ENCODE measurements at places on chromosomes 1 and 21.

- no peak for DNase-seq
Observed at GRCh38 chr21:32329776-32330175, 31.1 kb downstream of the MRAP start.

DNA sequence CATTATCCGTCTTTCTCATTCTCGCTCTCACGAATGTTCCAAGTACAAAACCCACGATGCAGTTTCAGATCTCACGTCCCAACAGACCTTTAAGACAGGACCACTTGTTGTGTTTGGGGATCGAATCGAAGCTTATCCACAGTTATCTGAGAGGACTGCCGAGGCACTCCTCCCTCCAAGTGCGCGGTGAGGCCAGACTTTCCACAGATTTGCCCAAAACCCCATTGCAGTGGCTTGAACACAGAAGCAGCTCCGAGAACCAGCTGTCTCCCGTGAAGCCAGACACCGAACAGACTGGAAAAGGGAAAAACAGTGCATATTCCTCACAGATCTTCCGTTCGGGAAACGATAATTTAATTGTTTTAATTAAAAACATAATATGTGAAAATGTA, 46.5 kb upstream of the COL6A2 start:
- no peak for DNase-seq

GRCh38 chr1:92487078-92487605, 417 bp upstream of the GFI1 start:
- DNase-seq = no peak

- no peak for DNase-seq
Observed at GRCh38 chr1:219710529-219711194, 97.8 kb upstream of the ZC3H11B start.

- no peak for DNase-seq
Observed at GRCh38 chr1:196385109-196385508, 223.1 kb downstream of the KCNT2 start.
